ENCODE measurements at places on chromosomes 4 and X.

- no peak for DNase-seq
Measured at GRCh38 chr4:137967480-137968190, 274.5 kb downstream of the SLC7A11 start.

DNA sequence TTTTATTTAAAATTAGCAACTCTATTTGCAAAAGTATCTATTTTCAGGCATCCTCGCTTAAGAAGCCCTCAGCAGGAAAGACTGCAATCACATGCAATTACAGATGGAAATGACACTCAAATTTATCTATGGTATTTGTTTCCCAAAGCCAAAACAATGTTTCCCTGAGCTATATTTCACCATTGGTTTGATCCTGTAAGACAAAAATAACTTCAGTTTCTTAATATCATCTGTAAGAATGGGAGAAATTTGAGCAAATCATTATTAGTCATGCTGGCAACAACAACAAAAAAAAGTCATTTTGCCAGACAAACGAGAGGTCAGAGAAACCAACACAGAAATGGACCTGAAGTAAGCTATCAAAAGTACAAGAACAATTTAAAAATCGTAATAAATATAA lies 204.1 kb downstream of the NR3C2 start:
- no peak for DNase-seq

DNA sequence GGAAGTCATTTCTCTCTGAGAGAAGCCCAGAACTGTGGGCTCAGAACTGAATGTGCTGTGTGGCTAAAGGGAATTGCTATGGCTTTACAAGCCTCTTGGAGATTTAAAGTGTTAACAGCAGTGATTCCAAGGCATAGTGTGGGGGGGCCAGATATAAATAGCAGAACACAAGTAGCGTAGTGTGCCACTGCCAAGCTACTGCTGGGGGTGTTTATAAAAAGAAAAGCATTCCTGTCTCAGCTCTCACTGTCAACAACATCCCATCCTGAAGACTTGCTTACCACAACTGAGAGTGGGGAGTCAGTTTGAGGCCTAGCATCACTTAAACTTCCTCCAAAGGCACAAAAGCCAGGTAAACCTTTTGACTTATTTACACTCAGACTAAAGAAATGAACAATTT lies at the start of gene ART3:
Gene ART3 (plus strand): TSS at position 242 of the 400 bp plus-strand sequence. CDS start 1,181 bp downstream, outside the sequence.
- no peak for DNase-seq

DNA sequence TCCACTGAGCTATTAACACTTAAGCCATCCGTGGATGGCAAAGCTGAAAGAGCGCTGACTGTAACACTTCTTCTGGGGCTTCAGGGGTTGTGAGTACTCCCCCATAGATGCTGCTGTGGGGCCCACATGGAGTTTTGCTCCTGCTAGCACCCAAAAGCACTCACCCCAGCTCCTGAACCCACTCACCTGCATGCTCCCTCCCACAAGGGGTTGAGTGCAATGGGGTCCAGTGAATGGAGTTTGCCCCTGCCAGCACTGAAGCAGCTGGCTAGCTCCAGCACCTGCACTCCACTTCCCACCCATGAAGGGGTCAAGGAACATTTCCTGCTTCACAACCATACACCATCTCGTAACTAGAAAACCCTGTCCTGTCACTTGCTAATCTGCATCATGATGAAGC lies 78.9 kb downstream of the IL21 start:
- no peak for DNase-seq

DNA sequence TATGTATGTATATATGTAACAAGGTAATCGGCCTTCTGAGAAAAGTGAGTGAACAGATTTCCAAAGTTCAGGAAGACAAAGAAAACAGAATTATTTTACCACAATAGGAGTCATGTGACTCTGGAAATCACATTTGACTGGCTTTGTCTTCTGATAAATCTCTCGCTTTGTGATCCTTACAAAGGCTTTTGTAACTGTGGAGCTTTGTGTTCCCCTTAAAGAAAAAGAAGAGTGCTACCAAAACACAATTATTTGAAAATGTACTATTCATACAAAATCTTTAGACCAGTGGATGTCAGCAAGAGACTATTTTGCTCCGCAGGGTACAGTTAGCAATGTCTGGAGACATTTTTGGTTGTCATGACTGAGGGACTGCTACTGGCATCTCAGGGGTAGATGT lies 238.8 kb downstream of the LDB2 start:
- no peak for DNase-seq

- DNase-seq: no peak
Measured at GRCh38 chrX:17377795-17378194, 2.8 kb downstream of the NHS start.

- peak; percentile 73 for DNase-seq
Measured at GRCh38 chrX:134520860-134521390, 61.0 kb downstream of the HPRT1 start.

DNA sequence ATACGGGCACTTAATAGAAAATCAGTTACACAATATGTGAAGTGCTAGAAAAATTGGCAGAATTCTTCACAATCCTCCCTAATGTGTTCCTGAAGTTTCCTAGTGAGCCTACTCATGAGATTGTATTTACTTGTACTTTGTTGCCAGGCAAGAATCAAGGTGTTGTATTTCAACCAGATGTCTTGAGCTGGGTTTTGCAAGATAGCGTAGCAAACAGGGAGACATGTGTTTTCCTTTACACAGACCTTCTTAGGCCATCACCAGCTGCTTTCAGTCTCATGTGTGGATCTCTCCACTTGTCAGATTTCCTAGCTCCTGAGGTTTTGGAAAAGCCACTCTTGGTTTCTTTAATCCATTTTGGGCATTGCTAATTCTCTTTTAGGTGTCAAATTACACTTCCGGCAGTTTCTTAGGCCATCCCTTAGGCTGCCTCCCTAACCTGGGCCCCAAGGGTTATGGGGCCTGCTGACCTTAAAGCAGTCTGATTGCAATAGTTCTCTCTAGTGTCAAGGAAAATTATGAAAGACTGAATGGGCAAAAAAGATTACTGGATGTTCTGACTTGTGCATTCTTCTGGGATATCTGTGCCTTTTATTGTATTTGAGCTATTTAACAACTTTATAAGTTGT lies 12.2 kb upstream of the EDA start:
- no peak for DNase-seq

GRCh38 chr4:52685316-52685715 lies 26.2 kb upstream of the USP46 start:
- no peak for DNase-seq

DNA sequence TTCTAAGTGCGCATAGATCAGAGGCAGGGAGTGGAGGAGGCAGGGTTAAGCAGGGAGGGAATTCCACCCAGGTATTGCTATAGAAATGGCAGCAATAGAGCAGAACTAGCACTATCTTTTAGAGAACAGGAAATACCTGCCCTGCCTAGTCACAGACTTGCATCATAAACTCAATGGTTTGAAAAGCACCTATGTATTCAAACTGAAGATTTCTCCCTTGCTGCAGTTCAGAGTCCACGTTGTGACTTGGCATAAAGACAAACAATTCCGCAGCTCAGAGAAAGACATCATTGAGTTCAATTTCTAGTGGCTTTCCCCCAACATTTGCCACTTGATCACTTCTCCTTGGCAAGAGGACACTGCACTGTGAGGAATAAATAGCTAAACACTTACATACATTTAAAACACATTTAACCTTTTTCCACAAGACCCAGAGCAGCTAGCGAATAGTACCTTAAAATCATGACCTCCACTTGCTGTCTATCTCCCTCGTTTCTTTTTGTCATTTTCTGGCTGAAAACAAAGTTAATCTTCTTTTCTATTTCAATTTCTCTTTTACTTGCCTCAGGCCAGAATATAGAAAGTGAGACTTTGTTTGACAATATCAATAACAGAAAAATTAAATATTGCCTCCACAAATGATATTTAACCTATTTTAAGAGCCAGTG lies 42.4 kb downstream of the SLC7A11 start:
- no peak for DNase-seq

- DNase-seq: no peak
Measured at GRCh38 chrX:41932885-41933284, 9.5 kb upstream of the CASK start.

DNA sequence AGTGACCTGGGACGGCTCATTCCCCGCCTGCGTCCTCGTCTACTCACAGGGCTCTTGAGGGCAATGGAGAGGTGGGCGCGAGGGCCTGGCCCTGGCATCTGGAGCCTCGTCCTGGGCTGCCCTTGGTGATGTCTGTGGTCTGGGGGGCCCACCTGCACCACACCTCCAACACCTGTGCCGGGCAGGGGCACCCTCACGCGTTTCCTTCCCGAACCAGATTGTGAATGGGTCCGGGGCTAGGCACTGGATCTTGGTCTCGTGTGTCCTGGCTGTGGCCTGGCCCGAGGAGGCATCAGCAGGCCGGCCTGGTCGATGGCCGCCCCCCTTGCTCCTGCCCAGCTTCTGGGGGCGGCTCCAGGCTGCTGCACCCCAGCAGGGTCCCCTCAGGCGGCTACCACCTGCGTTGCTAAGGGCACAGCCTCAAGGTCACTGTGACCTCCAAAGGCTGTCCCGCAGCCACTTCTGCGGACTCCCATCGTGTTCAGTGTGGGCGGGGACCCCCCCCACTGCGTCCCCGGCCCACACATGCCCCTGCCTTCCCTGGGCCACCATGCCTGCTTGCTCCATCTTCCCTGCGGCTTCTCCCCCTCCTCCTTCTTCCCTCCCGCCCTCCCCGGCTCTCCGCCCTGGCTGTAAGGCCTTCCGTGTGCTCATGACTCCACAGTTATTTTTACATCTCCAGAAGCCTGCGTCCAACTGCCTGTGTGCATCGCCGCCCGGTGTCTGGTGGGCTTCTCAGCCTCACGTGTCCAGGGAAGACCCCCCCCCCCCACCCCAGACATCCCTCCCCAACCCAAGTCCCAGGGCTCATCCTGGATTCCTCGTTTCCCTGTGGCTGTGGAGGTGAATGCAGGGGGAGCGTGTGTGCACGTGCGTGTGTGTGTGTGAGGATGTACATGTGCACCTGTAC lies 3.8 kb downstream of the DOK7 start:
- DNase-seq: no peak

GRCh38 chr4:4599481-4600275 lies 57.8 kb upstream of the STX18 start:
- DNase-seq: no peak

DNA sequence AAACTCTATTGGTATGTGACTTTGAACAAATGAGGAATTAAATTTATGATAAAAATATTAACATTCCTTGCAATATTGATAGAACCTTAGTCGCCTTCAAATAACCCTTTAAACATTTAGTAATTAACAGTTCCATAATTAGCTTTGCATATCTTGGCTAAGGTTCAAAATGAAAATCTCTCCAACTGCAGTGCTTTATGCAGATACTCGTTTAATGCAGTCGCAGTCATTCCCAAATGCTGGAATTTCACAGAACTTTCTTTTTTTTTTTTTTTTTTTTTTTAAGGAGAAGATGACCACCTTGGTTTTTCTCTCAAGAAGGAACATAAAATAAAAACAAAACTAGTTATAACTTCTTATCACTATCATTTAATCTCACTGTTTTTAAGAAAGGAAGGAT lies 5.2 kb downstream of the RAPGEF2 start:
- DNase-seq: no peak

DNA sequence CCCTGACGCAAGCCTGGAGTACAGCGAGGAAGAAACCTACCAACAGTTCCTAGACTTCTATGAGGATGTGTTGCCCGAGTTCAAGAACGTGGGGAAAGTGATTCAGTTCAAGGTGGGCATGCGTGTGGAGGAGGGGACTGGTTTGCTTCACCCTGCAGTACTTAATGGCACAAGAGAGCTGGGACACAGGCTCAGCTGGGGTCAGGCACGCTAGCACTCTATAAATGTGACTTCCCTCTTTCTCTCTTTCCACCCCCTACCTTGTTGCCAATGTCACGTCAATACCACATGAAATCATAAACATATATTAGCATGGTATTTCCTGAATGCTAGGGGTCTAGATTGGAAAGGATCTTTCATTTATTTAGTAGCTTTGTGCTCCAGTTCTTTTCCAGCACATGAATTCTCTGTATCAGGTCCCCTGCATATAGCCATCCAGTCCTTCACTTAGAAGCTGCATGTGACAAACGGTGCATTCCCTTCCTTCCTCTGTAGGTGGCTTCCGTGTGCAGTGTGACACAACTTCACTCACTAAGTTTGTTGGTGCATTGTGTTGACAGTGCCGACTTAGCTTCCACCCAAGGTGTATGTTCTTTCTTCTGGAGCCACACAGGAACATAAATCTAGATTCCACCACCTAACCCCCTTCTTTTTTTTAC lies 25.6 kb downstream of the ZRSR2 start:
- DNase-seq: peak; percentile 46

DNA sequence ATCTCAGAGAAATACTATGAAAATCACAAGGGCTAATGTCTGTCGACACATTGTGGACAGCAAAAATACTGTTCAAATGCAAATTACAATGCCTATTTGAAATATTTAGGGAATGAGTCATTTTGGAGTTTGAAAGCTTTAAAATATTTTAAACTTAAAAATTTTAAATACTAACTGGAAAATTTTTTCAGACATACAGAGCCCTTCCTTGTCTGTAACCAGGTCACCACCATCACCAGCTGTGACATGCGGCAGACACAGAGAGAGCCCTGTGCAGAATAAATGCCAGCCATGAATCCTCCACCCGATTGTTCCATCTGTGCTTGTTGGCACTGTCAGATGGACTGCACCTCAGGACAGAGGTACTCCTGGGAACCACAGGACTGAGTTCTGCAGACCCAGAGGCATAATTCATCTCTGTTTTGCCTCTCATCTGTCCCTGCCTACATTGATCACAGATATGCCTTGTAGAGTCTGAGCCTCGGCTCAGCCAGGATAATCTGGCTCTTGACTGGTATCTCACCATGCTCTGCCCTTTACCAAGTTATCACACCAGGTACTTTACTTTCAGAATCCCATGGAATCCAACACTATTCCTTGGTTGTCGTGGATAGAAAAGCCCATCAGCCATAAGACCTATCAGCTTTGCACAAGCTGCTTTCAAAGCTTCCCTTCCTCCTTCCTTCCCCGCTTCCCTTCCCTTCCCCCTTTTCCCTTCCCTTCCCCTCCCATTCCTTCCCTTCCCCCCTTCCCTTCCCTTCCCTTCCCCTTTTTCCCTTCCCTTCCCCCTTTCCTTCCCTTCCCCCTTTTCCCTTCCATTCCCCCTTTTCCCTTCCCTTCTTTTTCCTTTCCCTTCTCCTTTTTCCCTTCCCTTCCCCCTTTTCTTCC lies 67.2 kb downstream of the TBC1D9 start:
- no peak for DNase-seq

DNA sequence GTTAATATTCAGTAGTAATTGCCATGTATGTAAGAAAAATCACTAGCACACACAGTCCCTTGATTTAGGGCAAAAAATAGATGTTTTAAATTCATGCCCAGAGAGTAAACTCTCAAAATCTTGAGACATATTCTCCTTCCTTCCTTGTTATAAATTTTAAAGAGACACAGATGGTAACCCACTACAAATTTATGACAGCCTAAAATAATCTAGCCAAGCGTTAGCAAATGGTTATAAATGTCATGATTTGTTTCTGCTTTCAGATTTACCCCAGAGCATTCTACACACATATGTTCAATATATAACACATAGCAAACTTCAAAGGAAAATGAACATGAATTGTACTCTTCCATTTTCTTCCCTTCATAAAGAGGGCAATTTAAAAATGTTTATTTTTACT lies 540.3 kb downstream of the TLL1 start:
- no peak for DNase-seq

GRCh38 chr4:8078109-8078494 lies 80.5 kb downstream of the ABLIM2 start:
- no peak for DNase-seq

GRCh38 chrX:136608295-136608933 lies 39.5 kb upstream of the CD40LG start:
- DNase-seq: peak; percentile 66

- DNase-seq: no peak
Measured at GRCh38 chrX:24229976-24230375, 80.4 kb downstream of the ZFX start.
